ENCODE measurements at places on chromosomes 11 and 22.

- DNase-seq, result no peak
Measured at GRCh38 chr11:81203876-81204275, 1529.8 kb downstream of the FAM181B start.

GRCh38 chr11:42631220-42631843 is 680.5 kb upstream of the API5 start:
- DNase-seq, result no peak

DNA sequence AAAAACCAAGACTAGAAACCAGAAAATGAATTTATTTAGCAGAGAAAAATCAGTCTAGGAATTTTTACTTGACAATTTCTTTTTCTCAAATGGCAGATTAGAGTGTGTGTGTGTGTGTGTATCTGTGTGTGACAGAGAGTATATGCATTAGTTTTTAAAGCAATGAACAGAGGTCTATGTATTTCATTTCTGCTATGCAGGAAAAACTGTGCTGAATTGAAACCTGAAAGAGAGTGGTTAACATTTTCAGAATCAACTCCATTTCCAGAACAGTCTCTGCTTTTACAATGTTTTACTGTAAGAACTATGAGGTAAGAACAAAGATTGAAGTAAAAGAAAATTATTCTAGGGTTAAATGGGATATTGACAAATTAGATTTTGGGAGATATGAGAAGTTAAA is 114.8 kb downstream of the GRM5 start:
- no peak for DNase-seq

GRCh38 chr22:39913886-39914285 is 13.0 kb downstream of the GRAP2 start:
- DNase-seq, result no peak

GRCh38 chr22:48968201-48968959 is 859.3 kb downstream of the BRD1 start:
- no peak for DNase-seq

GRCh38 chr11:118098996-118099837 is 12.5 kb upstream of the SMIM35 start:
- no peak for DNase-seq

DNA sequence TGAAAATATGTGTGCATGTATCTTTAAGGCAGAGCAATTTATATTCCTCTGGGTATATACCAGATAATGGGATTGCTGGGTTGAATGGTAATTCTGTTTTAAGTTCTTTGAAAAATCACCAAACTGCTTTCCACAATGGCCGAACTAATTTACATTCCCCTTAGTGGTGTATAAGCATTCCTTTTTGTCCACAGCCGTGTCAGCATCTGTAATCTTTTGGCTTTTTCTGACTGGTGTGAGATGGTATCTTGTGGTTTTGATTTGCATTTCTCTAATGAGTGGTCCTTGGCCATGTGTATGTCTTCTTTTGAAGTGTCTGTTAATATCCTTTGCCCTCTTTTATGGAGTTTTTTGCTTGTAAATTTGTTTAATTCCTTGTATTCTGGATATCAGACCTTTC is 24.3 kb downstream of the CCDC15 start:
- DNase-seq, result no peak

DNA sequence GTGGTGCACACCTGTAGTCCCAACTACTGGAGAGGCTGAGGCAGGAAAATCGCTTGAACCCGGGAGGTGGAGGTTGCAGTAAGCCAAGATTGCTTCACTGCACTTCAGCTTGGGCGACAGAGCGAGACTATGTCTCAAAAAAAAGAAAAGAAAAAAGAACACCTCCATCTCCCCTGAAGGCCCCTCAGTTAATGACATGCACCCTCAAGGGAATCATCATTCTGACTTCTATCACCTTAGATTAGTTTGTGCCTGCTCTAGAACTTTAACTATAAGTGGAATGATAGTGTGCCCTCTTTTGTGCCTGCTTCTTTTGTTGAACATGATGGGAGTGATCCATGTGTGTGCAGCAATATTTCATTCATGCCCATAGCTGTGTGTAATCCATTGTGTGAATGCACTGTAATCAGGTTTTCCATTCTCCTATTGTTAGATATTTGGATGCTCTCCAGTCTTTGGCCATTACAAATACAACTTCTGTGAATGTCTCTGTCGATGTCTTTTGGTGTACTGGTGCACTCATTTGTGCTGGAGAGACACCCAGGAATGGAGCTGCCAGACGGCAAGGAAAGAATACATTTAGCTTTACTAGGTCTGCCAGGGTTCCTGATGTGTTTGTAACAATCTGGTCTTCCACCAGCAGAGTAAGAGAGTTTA is 883 bp upstream of the VPREB3 start:
- no peak for DNase-seq

- DNase-seq, result no peak
Measured at GRCh38 chr22:37340331-37341262, 58.3 kb downstream of the CYTH4 start.

DNA sequence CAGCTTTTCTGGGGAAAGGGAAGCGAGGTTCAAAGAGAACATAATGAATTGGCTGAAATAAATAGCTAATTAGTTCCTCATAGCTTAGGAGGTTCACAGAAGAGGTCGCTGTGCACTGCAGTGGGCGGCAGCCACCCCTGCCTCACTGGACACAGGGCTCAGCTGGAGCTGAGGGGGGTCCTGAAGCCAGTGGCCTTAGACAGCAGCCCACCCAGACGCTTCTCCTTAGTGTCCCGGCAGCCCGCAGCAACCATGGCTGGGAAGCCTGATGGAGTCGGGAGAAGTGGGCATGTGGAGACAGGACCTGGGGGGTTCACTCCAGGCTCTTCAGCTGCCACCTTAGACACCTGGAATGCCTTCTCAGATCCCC is 75.4 kb downstream of the TRIM29 start:
- DNase-seq, result no peak

DNA sequence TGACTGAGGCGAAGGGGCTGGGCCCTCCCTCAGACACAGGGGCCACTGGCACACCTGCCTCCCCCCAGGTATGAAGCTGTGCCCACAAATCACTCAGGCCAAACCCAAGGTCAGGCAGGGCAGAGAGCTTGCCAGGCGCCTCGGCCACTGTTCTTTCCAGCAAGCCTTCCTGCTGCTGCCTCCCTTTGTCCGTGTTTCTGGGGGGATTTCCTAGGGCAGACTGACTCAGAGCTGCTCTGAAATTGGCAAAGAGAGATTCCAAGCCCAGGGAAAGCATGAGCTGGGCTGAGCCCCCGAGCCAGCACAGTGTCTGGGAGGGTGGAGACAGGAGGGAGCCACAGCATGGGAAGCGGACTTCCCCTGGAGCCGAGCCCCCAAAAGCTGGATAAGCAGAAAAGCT is 33.2 kb downstream of the PPP2R1B start:
- no peak for DNase-seq

- DNase-seq, result no peak
Measured at GRCh38 chr11:114774599-114775361, 96.5 kb downstream of the NXPE2 start.

DNA sequence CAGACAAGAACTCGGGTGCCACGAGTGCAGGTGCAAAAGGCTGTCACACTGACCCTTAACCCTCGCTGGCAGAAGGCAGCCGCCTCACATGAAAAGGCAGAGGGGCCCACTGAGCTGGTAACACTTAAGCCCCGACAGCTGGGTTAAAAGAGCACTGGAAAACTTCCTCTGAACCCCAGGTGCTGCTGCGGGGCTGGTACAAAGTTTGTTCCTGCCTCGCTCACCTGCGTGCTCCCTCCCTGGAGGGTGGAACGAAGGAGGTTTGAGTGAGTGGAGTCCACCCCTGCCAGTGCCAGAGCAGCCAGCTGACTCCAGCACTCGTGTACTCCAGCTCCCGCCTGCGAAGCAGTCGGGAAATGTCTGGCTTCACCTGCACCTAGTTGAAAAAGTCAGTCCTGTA is 12.6 kb downstream of the SULT4A1 start:
- no peak for DNase-seq

DNA sequence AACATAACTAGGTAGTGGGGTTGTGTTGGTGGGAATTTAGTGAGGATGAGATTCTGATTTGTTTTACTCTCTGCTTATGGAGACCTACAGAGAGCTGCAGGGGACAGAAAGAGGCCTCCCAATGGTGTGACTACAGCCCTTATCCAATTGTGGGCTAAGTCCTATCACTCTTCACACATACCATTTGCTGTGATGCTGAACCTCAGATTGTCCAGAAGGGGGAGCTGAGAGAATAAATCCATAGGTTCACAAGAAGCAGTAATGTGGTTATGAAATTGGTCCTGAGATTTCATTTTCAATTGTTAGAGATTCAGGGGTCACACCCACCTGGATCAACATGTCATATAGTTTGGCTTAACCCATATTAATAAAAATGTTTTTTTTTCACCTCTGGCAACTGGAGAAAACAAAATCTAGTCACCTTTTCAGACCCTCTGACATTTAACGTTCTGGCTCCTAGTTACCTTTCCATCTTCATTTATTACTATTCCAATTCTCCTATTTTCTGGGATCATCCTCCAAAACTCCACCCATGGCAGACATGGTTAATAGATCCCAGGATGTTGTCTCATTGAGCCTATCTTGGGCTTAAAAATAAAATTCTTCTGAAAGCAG is 53.3 kb upstream of the PTPN5 start:
- no peak for DNase-seq

- DNase-seq, result no peak
Measured at GRCh38 chr22:41437198-41437597, 9.4 kb downstream of the TOB2 start.

- DNase-seq, result no peak
Measured at GRCh38 chr11:60777106-60777505, 8.0 kb upstream of the MS4A10 start.

- DNase-seq, result no peak
Measured at GRCh38 chr11:957212-957920, 31.7 kb downstream of the AP2A2 start.

- DNase-seq, result no peak
Measured at GRCh38 chr22:50604256-50605001, 3.8 kb downstream of the MAPK8IP2 start.

DNA sequence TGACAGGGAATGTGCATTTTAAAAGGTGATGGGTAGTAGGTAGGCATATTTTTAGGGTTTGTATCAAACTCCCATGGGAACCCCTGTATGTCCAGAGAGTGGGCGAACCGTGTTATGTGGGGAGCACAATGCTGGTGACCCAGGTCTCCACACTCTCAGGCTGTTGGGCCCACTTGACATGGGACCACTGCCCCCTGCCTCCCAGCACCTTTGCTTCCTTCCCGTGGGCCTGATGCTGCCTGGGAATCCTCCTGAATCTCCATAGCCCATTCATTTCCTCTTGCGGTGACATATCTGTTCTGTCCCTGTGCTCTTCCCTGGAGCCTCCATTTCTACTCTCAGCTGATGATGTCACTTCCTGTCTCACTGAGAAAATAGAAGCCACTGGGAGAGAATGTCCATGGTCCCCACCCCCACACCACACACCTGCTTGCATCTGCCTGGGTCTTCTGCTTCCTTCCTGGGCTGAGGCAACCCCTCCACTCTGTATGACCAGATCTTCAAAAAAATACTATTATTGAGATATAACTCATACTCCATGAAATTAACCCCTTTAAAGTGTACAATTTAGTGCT is 55.8 kb upstream of the THY1 start:
- no peak for DNase-seq

DNA sequence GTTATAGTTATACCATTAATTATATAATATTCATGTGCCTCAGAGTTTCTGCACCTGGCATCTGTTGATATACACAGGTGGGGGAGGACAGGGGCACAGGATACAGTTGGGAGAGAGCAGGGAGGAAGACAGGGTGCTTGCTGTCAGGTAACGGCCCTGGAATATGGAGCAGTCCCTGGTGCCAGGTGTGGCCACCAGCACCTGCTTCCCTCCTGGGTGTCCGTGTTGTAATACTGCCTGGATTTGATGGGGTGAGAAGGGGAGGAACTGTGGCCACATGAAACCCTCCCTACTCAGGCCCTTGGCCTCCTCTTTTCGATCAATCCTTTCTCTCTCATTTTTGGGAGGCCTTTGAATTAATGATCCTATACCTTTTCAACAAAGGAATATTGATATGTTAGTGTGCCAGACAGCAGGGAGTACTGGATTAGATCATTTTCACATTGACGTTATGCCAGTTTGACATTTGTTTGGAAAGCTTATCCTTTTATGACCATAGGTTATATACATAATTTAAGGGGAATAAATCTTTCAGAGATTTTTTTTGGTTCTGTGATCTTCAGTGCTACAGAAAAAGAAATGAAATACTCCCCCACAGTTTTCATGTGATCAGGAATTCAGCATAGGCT is 88.6 kb downstream of the TEAD1 start:
- no peak for DNase-seq

- DNase-seq, result no peak
Measured at GRCh38 chr11:6129635-6130034, 22.2 kb downstream of the OR56B4 start.

- DNase-seq, result no peak
Measured at GRCh38 chr11:27122001-27122400, 81.4 kb downstream of the BBOX1 start.

DNA sequence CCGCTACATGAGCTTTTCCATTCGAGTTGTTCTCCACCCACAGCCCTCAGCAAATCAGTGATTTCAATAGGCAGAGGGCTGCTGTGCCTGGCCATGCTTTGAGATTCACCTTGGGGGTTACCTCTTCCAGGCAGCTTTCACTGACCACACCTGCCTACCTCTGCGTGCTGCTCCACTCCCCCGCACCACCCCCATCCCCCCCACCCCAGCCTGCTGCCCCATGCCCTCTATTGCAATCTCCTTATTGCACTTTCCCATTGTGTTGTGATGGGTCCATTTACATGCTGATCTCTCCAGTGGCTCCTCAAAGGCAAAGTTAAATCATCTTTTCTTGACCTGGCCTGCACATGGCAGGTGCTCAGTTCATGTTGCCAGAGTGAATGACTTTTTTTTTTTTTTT is 18.0 kb upstream of the POLA2 start:
- DNase-seq, result no peak

- no peak for DNase-seq
Measured at GRCh38 chr11:133041928-133042882, 490.1 kb downstream of the OPCML start.

- peak; percentile 22 for DNase-seq
Measured at GRCh38 chr22:20885557-20886323, 26.9 kb downstream of the SNAP29 start.

- no peak for DNase-seq
Measured at GRCh38 chr22:37898441-37899181, 7.5 kb upstream of the MICALL1 start.

- no peak for DNase-seq
Measured at GRCh38 chr11:94104734-94105133, 23.9 kb upstream of the PANX1 start.

GRCh38 chr11:1452744-1453143 is 33.8 kb downstream of the MOB2 start:
- DNase-seq, result no peak

DNA sequence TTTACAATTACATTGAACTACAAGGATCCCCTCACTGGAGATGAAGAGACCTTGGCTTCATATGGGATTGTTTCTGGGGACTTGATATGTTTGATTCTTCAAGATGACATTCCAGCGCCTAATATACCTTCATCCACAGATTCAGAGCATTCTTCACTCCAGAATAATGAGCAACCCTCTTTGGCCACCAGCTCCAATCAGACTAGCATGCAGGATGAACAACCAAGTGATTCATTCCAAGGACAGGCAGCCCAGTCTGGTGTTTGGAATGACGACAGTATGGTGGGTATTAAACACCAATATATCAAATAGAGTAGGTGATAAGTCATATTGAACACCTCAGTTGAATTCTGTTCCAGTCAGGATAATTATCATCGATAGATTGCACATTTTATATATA is 4.4 kb downstream of the FBXO7 start:
- DNase-seq, result no peak

- no peak for DNase-seq
Measured at GRCh38 chr11:57269571-57270021, 32.5 kb upstream of the APLNR start.

Data from stimulated activated CD8-positive, alpha-beta memory T cell treated with anti-CD3 and anti-CD28 coated beads, Interleukin-15, amount 100 ng/mL, for 48 hours (primary cell).